Tongue (tissue), 3 donors: ENCODE measurements at places on chromosomes 16 and 17. TPM values are rescaled to one million over a fixed set of nuclear protein-coding genes. Genes with fewer than 3 reads are reported as not detected.

- no peak for DNase-seq
Measured at GRCh38 chr17:75738218-75738802, 17.1 kb downstream of the ITGB4 start.

DNA sequence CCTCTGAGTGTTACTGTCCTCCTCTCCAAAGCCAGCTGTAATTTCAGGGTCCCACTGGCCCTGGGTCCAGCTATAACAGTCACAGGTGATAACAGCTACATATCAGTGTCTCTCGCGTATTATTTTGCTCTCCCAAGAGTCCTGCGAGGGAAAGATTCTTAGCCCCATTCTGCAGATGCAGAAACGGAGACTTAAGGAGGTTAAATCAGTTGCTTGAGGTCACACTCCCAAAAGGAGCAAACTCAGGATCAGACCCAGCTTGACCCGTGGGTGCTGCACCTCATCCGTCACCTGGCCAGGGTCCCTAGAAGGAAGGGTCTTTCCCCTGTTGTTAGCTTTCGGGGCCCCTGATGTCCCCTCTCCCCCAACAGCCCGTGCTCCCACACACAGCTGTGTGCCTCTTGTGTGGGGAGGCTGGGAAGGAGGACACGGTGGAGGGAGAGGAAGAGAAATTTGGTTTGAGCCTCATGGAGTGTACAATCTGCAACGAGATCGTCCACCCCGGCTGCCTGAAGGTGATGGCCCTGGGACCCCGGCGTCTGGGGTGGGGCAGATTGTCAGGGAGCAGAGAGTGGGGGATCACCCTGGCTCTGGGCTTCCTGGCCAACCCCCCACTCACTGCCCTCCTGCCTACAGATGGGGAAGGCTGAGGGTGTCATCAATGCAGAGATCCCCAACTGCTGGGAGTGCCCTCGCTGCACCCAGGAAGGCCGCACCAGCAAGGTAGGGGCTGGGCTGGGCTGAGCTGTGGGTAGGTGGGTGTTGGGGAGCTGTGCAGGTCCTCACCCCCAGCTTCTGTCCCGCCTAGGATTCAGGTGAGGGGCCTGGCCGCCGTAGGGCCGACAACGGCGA lies 3.8 kb downstream of the FBXL19 start:
- no peak for DNase-seq

Gene SYCE1L
- 1.2 TPM for total RNA-seq

DNA sequence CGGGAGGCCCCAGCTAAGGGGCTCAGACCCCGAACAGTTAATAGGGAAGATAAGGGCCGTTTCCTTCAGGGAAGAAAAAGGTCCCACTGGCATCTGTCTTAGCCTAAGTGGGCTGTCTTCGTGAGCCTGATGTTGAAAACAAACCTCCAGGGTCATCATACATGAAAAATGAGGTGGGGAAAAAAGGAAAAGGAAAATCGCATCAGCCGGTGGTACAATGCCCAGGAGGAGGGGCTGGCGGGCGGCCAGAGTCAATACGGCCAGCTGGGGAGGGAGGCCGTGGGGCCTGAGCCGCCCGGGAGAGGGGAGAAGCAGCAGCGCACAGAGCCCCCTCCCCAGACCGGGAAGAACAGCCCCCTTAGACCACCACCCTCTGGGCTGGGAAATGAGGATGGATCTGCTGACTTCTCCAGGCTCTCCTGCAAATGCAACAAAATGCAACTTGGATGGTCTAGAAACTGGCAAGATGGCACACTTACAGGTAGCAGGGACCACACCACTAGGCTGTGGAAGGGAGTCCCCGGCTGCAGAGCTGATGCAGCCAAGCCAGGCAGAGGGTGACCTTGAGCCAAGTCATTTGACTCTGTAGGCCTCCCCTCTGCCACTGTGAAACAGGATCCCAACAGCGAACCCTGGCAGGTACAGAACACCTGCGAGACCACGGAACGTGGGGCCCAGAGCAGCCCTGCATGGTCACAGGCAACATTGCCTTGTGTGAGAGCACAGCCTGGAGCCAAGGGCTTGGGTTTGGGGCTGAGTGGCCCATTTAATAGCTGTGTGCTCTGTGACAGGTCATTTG lies 448.5 kb downstream of the SOX9 start:
- no peak for DNase-seq
